WTC11 (cell line): ENCODE measurements at places on chromosomes 12 and 14. TPM values are rescaled to one million over a fixed set of nuclear protein-coding genes. Genes with fewer than 3 reads are reported as not detected.

The CCDC60 gene
- total RNA-seq, result 0.57 to 1.1 TPM (median 0.82 TPM) in 3 replicates

The KCNH3 gene
- 0.27 to 0.44 TPM (median 0.44 TPM) in 3 replicates for total RNA-seq

The CIT gene
- 61.6 to 65.4 TPM (median 62.0 TPM) in 3 replicates for total RNA-seq

The GTF2H3 gene
- total RNA-seq, result 31.6 to 35.9 TPM (median 35.8 TPM) in 3 replicates

The RNASE1 gene
- total RNA-seq, result 3.4 to 6.2 TPM (median 4.7 TPM) in 3 replicates

The PIWIL1 gene
- not detected in 3 replicates for total RNA-seq

The GUCY2C gene
- 3.4 to 4.3 TPM (median 3.9 TPM) in 3 replicates for total RNA-seq

The PLEKHH1 gene
- 45.4 to 49.8 TPM (median 48.3 TPM) in 3 replicates for total RNA-seq
